ENCODE measurements at places on chromosomes 2 and 18. TPM values are rescaled to one million over a fixed set of nuclear protein-coding genes. Genes with fewer than 3 reads are reported as not detected.
A peak's percentile ranks its signal among the peaks of the same experiment; 100 is the strongest.

DNA sequence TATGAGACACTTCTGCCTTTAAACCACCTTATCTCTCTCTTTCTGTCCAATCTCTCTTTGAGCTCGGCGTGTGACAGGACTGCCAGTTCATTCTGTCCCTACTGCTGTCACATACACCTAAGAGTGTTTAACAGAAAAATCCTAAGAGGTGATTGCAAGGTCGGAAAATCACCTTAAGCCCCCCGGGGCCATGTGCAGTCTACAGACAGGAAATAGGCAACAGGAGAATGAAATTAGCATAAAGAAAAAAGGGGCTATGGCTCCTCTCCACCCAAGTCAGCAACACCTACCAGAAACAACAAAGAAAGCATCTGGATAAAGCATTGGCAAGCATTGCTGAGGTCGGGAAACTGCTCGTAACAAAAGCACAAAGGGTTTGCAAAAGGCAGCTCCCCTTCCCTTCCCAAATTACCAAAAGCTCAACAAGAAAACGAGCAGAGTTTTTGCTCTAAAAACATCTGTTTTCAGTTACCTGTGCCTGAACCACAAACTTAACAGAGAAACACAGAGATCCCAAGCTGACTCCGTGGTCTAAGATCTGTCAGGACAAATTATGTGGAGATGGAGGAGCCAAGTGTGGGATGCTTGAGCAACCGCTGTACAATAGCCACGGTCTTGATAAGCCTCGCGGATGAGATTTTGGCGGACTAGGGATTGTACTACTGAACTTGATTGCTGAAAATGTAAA is 30.4 kb downstream of the ANKRD44 start:
- no peaks in the 10 kb centered on the region for H3K36me3 ChIP-seq
- peak; percentile 61 for DNase-seq
- peaks cover 24% of the 10 kb centered on the region for H3K4me1 ChIP-seq
- no peak overlapping the region for H3K27ac ChIP-seq

- no peak overlapping the region for H3K4me3 ChIP-seq
- no peaks in the 10 kb centered on the region for H3K4me1 ChIP-seq
- H3K27ac ChIP-seq: no peak overlapping the region
- no peak for DNase-seq
- H3K36me3 ChIP-seq: no peaks in the 10 kb centered on the region
These were observed 401.4 kb downstream of the ALK start for GRCh38 chr2:29520001-29520400.

- H3K27me3 ChIP-seq: no peaks in the 10 kb centered on the region
- no peak overlapping the region for H3K27ac ChIP-seq
- H3K4me3 ChIP-seq: no peak overlapping the region
- H3K36me3 ChIP-seq: no peaks in the 10 kb centered on the region
These were observed 799 bp downstream of the SYT4 start for GRCh38 chr18:43276491-43276890.

Gene L3MBTL4
- total RNA-seq: 4.2 TPM

GRCh38 chr2:72689579-72690195 is 136.1 kb downstream of the EXOC6B start:
- H3K36me3 ChIP-seq: no peaks in the 10 kb centered on the region
- no peak overlapping the region for H3K27ac ChIP-seq
- peak; percentile 23 for DNase-seq
- H3K27me3 ChIP-seq: no peaks in the 10 kb centered on the region
- H3K4me3 ChIP-seq: no peak overlapping the region
- H3K4me1 ChIP-seq: peaks cover 2% of the 10 kb centered on the region

DNA sequence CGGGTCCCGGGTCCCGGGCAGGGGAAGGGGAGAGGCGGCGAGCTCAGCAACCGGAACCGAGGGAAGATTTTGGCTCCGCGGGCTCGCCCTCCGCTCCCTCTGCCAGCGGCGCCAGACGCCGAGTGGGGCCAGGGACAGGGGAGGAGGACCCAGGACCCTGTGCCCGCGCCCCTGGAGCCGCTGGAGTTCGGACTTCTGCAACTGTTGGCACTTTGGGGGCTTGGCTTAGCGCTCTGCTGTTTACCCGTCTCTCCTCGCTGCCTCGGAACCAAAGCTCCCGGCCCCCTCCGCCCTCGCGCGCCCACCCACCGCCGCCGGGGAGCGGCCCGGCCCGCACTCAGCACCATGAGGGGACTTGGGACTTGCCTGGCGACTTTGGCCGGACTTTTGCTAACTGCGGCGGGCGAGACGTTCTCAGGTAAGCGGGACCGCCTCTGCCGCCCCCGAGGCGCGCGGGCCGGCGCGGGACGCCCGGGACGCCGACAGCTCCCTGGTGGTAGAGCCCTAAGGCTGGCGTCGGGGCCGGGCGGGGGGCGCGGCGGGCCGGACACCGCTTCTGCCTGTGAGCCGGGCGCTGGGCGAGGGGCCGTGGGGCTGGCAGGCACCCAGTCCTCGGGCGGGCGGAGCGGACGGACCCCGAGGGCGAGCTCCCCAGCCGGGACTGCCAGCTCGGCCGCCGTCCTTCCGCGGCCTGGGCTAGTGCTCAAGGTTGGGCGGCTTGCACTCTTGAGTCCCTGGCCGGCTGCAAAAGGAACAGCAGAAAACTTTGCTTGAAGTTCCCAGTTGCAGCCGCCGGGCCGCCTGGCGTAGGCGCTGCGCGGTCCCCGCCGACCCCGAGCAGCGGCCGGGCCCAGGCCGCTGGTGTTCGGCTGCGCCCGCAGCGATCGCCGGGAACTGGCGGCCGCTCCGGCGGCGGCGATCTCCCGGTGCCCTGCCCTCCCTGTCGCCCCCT is 634 bp downstream of the PTPRM start:
- DNase-seq: peak; percentile 80
- no peaks in the 10 kb centered on the region for H3K36me3 ChIP-seq
- H3K4me3 ChIP-seq: peak overlapping the region; percentile 65
- H3K4me1 ChIP-seq: peaks cover 3% of the 10 kb centered on the region

Gene ERBB4
- total RNA-seq: 12.7 TPM

- H3K36me3 ChIP-seq: no peaks in the 10 kb centered on the region
- no peak for DNase-seq
These were observed 81.2 kb downstream of the INSIG2 start for GRCh38 chr2:118169359-118170005.

DNA sequence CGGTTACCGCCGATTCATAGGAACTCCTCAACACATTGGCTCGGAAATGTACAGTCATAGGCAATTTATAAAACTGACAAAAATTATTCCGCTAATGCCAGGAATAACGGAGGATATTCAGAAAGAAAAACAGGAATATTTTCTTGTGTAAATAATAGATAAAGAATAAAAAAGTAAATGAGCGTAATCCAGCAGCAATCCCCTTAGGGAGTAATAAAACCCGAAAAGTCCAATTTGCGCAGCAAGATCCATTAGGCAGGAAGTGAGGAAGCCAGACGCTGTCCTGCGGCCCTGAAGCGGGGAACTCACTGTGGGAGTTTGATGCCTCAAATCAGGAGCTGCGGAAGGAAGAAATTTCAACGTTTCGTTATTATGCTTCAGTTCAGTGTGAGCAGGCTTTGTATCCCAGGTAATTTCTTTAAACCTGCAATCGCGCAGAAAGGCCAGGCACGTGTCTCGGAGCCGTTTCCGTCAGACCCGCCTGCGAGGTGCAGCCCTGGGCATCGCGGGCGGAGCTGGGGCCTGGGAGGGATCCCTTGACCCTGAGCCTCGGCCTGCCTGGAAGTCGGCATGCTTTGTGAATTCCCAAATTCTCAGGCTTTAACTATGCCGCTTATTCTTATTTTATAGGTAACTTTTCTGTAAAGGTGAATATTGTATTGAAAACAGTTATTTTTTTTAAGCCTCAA is 180.9 kb upstream of the ALKAL2 start:
- no peaks in the 10 kb centered on the region for H3K36me3 ChIP-seq
- no peak overlapping the region for H3K27ac ChIP-seq
- DNase-seq: peak; percentile 26

DNA sequence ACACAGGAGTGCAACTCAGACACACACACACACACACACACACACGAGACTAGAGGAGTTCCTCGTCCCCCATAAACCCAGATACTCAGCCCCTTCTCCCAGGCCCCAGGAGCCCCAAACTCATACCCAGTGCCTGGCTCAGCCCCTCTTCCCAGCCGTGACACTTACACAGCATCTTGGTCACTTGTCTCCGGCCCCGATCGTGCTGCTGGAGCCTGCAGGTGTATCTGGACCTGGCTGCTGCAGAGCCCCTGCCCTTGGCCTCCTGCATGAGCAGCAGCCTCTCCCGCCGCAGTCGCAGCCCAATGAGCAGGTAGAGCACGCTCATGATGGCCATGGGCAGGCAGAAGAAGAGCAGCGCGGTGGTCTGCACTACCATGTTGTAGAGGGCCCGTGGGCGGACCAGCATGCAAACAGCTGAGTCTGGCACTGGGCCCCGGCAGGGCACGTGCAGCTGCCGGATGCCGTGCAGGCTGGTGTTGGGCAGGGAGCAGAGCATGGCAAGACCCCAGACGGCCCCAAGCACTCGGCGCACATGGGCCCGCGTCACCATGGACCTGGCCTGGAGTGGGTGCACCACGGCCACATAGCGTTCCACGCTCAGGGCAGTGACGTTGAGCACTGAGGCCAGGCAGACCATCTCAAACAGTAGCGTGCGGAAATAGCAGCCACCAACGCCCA is 2.1 kb downstream of the NMUR1 start:
- no peak overlapping the region for H3K4me3 ChIP-seq
- peaks cover 20% of the 10 kb centered on the region for H3K4me1 ChIP-seq
- H3K36me3 ChIP-seq: no peaks in the 10 kb centered on the region
- peaks cover 26% of the 10 kb centered on the region for H3K27me3 ChIP-seq
- no peak for DNase-seq

Gene LOXL3
- total RNA-seq: 6.1 TPM

- no peaks in the 10 kb centered on the region for H3K36me3 ChIP-seq
- no peak for DNase-seq
- no peaks in the 10 kb centered on the region for H3K4me1 ChIP-seq
- H3K27ac ChIP-seq: no peak overlapping the region
- H3K4me3 ChIP-seq: no peak overlapping the region
These were observed 15.2 kb upstream of the TSPYL6 start for GRCh38 chr2:54271189-54271588.

Gene ACTG2
- total RNA-seq: 1.3 TPM

Gene AAMP
- total RNA-seq: 88.4 TPM

DNA sequence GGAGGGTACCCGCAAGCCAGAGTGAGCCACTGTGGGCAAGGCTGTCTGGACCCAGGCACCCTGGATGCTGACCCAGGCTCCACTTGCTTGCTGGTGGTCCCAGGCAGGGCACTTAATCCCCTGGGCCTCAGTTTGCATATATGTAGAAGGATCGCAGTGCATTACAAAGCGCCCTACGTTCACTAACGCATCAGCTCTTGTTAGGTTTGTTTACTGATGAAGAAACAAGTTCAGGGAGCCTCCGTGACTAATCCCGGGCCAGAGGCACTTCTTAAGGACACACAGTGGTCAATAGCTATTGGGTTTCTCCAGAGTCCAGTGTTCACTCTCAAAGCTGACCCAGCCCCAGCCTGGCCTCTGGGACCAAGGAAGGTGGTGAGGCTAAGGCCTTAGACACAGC is 70.2 kb downstream of the LBH start:
- H3K4me1 ChIP-seq: peaks cover 5% of the 10 kb centered on the region
- no peak overlapping the region for H3K4me3 ChIP-seq
- no peaks in the 10 kb centered on the region for H3K36me3 ChIP-seq
- no peak for DNase-seq
- H3K27me3 ChIP-seq: no peaks in the 10 kb centered on the region
- no peak overlapping the region for H3K27ac ChIP-seq

Gene CREG2
- 2.4 TPM for total RNA-seq

Gene CBLN2
- 0.44 TPM for total RNA-seq

DNA sequence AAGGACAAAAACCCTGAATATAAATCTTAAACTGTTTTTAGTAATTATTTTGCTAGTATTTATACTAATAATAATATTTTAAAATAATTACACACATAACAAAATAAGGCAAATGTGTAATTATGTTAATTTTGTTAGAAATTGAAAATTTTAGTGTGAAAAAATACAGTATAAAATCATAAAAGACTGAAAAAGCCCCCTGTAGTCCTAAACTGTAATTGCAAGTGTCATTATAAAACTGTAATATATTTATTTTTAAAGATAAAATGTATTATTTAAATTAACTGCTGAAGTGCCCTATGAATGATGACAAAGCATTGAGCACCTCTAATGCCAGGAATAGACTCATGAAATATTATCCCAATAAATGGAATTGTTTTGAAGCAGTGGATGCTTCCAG is 1117.7 kb downstream of the CBLN2 start:
- no peaks in the 10 kb centered on the region for H3K27me3 ChIP-seq
- no peak overlapping the region for H3K27ac ChIP-seq
- no peaks in the 10 kb centered on the region for H3K4me1 ChIP-seq
- H3K36me3 ChIP-seq: no peaks in the 10 kb centered on the region
- no peak overlapping the region for H3K4me3 ChIP-seq

- H3K27ac ChIP-seq: peak overlapping the region; percentile 81
- H3K4me1 ChIP-seq: peaks cover 27% of the 10 kb centered on the region
- H3K27me3 ChIP-seq: no peaks in the 10 kb centered on the region
- DNase-seq: no peak
- H3K36me3 ChIP-seq: no peaks in the 10 kb centered on the region
These were observed 48.3 kb downstream of the ZFP36L2 start for GRCh38 chr2:43178055-43178598.

Gene CD226
- total RNA-seq: 0.53 TPM

Gene TTLL4
- total RNA-seq: 9.7 TPM

DNA sequence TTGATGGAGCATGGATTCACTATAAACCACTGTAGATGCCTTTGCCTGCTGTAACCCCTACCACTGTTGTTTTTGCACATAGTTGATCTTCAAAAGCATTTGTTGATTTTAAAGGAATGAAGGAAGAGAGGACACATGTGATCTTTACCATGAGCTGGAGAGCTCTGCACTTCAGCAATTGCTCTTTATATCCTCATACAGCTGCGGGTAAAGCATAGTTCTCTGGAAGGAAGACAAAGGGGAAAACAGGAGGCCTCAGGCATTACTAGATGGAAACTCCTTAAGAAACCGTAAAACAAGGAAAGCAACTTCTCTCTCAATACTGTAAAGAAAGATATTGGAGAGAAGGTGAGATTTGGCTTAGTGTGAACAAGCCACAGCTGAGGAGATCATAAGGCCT is 60.6 kb downstream of the SCG2 start:
- peak; percentile 62 for DNase-seq
- no peaks in the 10 kb centered on the region for H3K27me3 ChIP-seq

- H3K27me3 ChIP-seq: peaks cover 26% of the 10 kb centered on the region
- no peaks in the 10 kb centered on the region for H3K36me3 ChIP-seq
- H3K4me3 ChIP-seq: no peak overlapping the region
- H3K27ac ChIP-seq: peak overlapping the region; percentile 51
- DNase-seq: peak; percentile 69
These were observed 4.6 kb upstream of the MLPH start for GRCh38 chr2:237482485-237482884.

GRCh38 chr2:158489366-158490112 is 32.8 kb downstream of the PKP4 start:
- H3K4me3 ChIP-seq: no peak overlapping the region
- H3K27ac ChIP-seq: no peak overlapping the region
- no peak for DNase-seq
- no peaks in the 10 kb centered on the region for H3K27me3 ChIP-seq
